Activated effector memory CD4-positive, alpha-beta T cell treated with Interleukin-2 at 50 U/mL for 16 hours (primary cell): ENCODE measurements at places on chromosomes 11 and 22.

DNA sequence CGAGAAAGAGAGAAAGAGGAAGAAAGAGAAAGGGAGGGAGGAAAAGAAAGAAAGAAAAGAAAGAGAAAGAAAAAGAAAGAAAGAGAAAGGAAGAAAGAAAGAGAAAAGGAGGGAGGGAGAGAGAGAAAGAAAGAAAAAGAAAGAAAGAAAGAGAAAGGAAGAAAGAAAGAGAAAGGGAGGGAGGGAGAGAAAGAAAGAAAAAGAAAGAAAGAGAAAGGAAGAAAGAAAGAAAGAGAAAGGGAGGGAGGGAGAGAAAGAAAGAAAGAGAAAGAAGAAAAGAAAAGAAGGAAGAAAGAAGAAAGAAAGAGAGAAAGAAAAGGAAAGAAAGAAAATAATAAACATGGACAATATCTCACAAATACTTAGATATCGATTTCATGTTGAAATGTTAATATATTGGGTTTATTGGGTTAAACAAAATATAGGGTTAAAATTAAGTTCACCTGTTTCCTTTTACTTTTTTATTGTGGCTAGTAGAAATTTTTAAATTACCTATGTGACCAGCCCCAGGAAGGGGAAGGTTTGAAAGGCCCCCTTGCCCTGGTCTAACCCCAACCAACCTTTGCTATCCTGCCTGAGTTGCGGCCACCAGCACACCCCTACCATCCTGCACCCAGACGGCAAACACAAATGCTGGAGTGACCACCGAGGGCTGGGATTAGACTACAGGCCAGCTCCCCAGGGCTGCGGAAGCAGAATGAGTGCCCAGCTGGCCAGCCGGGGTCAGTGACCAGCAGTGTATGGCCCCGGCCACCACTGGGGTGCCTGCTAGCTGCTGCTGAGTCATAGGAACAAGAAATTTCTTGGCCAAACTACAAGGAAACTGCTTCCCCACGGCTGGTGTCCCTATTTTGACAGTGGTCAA lies 81.0 kb upstream of the FGF3 start:
- no peak for DNase-seq

DNA sequence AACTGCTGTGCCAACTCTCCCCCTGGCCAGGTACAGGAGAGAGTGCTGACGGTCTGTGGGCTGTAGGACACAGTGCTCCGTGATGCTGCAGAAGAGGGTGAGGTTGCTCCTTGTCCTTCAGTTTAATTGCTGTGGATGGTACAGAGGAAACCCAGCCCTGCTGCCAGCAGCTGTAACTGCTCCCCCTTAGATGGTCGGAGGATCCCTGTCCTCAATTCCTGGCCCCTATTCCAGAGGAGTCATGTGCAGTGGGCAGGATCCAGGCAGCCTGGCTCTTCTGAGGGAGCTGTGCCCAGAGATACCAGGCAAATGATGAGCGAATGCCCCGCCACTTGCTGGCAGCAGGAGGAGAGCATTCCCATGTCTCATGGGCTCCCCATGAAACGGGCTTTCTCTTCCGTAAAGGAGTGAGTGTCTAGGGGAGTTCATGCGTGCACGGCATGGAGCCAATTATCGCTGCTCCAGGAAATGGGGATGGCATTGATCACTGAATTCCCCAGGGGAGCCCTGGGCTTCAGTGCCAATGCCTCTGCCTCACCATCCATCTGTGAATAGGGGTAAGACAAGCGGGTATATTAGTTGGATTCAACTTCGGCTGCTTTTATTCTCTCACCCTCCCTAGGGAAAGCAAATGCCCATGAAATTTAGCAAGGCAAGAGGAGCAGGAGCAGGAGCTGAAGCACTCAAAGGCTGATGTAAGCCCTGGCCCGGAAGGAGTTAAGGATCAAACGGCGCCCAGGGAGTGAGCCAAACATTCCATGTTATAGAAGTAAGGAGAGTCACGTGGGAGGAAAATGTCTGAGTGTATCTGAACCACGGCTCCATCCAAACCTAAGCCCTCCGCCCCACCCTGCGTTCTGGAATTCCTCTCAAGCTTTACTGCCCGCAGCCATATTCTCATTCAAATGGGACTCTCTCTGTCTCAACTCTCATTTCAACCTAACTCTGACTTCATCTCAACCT lies 51.0 kb upstream of the CSNK2A3 start:
- DNase-seq: no peak

DNA sequence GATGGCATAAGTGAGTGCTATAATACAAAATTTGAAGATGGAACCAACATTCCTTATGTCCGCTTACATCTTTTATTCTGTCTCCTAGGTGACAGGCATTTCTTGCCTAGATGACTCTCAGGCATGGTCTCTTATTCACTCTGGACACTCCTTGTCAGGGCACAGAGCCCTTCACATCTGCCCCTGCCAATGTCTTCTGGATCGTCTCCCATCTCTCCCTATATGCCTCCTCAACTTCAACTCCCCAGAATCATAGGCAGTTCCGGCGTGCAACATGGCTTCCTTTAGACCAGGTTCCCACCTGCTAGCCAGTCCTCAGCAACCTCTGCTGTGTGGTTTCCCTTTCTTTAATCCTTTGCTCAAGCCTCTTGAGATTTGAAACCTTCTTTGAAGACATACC lies 300.9 kb downstream of the TENM4 start:
- no peak for DNase-seq

GRCh38 chr22:19701420-19702145 lies 12.7 kb upstream of the SEPTIN5 start:
- DNase-seq: no peak

GRCh38 chr22:20982563-20982882 lies 426 bp downstream of the LZTR1 start:
- DNase-seq: no peak

- DNase-seq: no peak
Observed at GRCh38 chr22:41801147-41801819, 804 bp downstream of the CCDC134 start.

- DNase-seq: no peak
Observed at GRCh38 chr22:45212992-45213751, 27.5 kb downstream of the KIAA0930 start.

DNA sequence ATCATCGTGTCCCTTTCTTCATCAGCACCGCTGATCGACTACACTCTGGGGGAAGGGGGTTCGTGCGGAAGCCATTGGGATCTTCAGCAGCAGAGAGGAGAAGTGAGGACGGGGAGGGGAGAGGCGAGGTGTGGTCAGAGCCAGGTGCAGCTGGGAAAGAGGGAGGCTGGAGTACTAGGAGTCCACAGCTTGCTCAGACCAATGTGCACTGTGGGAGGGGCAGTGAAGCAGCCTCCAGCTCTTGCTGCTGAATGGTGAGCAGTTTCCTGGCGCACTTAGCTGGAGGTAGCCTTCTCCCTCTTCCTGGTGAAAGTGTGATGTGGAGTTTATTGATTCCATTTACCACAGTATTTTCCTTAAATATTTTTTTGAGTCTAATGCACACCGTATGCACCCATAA lies 99.0 kb upstream of the NECTIN1 start:
- no peak for DNase-seq
